Peyer's patch (tissue), 4 donors: ENCODE measurements at places on chromosomes 1 and 21.

GRCh38 chr1:100349246-100349645 lies 3.1 kb upstream of the CDC14A start:
- H3K27ac ChIP-seq = no peak overlapping the region
- no peak for DNase-seq
- H3K4me1 ChIP-seq = peaks cover 3% of the 10 kb centered on the region
- H3K27me3 ChIP-seq = no peaks in the 10 kb centered on the region
- H3K4me3 ChIP-seq = no peak overlapping the region

- H3K36me3 ChIP-seq = no peaks in the 10 kb centered on the region
- H3K4me3 ChIP-seq = no peak overlapping the region
Observed at GRCh38 chr1:147086129-147086528, 86.1 kb downstream of the PRKAB2 start.

- no peak for DNase-seq
- H3K27ac ChIP-seq = no peak overlapping the region
- H3K4me1 ChIP-seq = no peaks in the 10 kb centered on the region
- H3K27me3 ChIP-seq = no peaks in the 10 kb centered on the region
- H3K4me3 ChIP-seq = no peak overlapping the region
- H3K36me3 ChIP-seq = no peaks in the 10 kb centered on the region
Observed at GRCh38 chr1:210586771-210587170, 258.1 kb downstream of the HHAT start.

DNA sequence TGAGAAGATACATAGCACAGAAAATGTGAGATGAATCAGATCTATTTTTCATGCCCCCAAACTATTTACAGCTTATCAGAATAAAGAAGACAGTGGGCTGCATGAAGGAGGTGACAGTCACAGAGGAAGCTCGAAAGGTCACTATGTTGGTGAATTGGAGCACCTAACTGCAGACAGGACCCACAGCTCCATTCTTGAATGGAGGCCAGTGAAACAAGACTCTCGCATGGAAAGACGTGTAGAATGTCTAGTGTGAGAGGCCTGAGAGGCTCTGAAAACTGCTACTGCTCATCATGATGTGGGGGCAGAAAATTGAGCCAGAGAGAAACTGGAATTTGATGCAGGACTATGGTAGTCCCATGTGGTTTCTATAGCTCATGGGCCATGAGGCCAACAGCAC lies 60.3 kb upstream of the CCDC190 start:
- H3K27me3 ChIP-seq = no peaks in the 10 kb centered on the region
- H3K36me3 ChIP-seq = no peaks in the 10 kb centered on the region
- H3K27ac ChIP-seq = no peak overlapping the region
- DNase-seq = no peak

GRCh38 chr1:180854456-180854855 lies 58.2 kb upstream of the KIAA1614 start:
- no peak for DNase-seq
- H3K27me3 ChIP-seq = no peaks in the 10 kb centered on the region

DNA sequence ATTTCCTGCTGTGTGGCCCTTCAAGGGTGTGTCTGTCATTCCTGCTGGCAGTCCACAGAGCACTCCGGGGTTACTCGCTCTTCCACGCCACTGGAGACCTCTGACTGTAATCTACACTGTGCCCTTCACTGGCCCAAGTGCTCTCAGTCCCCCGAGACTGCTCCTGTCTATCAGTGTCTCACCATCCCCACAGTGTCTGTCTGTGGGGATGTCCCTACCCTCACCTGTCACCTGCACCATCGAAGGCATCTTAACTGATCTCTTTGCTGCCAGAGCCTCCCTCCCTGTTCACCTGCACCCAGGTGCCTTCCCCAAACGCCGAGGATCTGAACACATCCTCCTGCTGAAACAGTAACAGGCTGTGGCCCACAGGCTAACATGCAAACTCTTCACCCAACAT lies 136.7 kb downstream of the MATN1 start:
- H3K27me3 ChIP-seq = no peaks in the 10 kb centered on the region
- no peaks in the 10 kb centered on the region for H3K36me3 ChIP-seq

GRCh38 chr1:57423135-57423655 lies 665 bp downstream of the DAB1 start:
- H3K36me3 ChIP-seq = no peaks in the 10 kb centered on the region
- no peak overlapping the region for H3K4me3 ChIP-seq
- peaks cover 17% of the 10 kb centered on the region for H3K27me3 ChIP-seq
- DNase-seq = no peak
- H3K4me1 ChIP-seq = peaks cover 20% of the 10 kb centered on the region

DNA sequence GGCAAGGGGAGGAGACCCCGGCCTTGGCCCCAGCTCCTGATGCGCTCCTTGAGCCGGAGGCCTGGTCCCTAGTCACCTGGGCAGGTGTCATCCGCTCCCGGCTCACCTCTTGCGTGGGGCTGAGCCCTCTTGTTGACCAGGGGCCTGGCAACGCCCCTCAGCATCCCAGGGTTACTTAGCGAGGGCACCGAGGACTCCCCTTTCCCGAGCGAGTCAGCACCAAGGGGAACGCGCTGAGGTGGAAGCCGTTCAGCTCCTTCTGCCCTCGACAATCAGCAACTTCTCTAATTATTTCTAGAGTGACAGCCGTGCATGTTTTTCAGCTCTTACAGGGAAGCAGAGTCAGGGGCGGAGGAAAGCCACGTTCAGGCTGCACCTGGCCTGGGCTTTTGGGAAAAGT lies 522 bp downstream of the SLC45A1 start:
- no peaks in the 10 kb centered on the region for H3K36me3 ChIP-seq
- H3K4me3 ChIP-seq = peak overlapping the region; percentile 65
- no peaks in the 10 kb centered on the region for H3K27me3 ChIP-seq
- no peak for DNase-seq
- peaks cover 11% of the 10 kb centered on the region for H3K4me1 ChIP-seq

- no peaks in the 10 kb centered on the region for H3K36me3 ChIP-seq
- no peak overlapping the region for H3K27ac ChIP-seq
- no peak for DNase-seq
- H3K27me3 ChIP-seq = no peaks in the 10 kb centered on the region
- H3K4me3 ChIP-seq = no peak overlapping the region
Observed at GRCh38 chr1:90823686-90824085, 106.6 kb upstream of the BARHL2 start.

- no peak for DNase-seq
- no peaks in the 10 kb centered on the region for H3K4me1 ChIP-seq
- no peaks in the 10 kb centered on the region for H3K27me3 ChIP-seq
- H3K27ac ChIP-seq = no peak overlapping the region
- H3K4me3 ChIP-seq = no peak overlapping the region
Observed at GRCh38 chr1:87462894-87463293, 134.2 kb downstream of the LMO4 start.

GRCh38 chr1:238582816-238583215 lies 692.1 kb upstream of the ZP4 start:
- H3K27me3 ChIP-seq = no peaks in the 10 kb centered on the region
- H3K36me3 ChIP-seq = no peaks in the 10 kb centered on the region
- H3K27ac ChIP-seq = no peak overlapping the region
- DNase-seq = no peak

DNA sequence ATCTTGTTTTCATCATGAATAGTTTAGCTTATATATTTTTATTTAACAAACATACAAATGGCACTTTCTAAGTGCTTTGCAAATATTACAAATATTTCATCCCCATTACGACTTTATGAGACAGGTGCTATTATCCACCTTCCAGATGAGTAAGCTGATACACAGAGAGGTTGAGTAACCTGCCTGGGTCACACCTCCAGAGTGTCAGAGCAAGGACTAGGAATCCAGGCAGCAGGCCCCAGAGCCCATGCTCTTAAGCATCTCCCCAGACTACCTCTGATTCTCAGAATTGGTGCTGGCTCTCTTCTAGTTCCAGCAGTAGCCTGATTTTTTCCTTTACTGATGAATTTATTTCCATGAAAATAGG lies 40.0 kb downstream of the EPHB2 start:
- H3K27ac ChIP-seq = peak overlapping the region; percentile 51
- H3K36me3 ChIP-seq = no peaks in the 10 kb centered on the region
- DNase-seq = no peak
- H3K4me1 ChIP-seq = peaks cover 35% of the 10 kb centered on the region
- H3K4me3 ChIP-seq = no peak overlapping the region

DNA sequence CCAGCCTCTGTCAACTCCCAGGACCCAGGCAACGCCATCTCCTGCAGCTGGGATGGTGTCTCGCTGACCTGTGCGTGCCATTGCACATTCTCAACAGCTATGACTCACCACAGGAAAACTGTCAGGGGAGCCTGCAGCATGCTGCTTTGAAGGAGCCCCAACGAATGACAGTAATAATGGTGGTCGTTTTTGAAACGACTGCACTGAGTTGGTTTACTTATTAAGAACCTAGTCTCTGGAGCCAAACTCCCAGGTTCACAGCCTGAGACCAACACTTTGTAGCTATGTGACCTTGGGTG lies 21.6 kb downstream of the TCEA3 start:
- no peaks in the 10 kb centered on the region for H3K27me3 ChIP-seq
- H3K4me1 ChIP-seq = no peaks in the 10 kb centered on the region
- H3K36me3 ChIP-seq = peaks cover 16% of the 10 kb centered on the region
- H3K4me3 ChIP-seq = no peak overlapping the region
- peak overlapping the region; percentile 81 for H3K27ac ChIP-seq
- DNase-seq = peak; percentile 60

- no peaks in the 10 kb centered on the region for H3K27me3 ChIP-seq
- H3K36me3 ChIP-seq = no peaks in the 10 kb centered on the region
- no peak overlapping the region for H3K27ac ChIP-seq
- H3K4me3 ChIP-seq = no peak overlapping the region
Observed at GRCh38 chr1:212129781-212130180, 94.2 kb downstream of the DTL start.

DNA sequence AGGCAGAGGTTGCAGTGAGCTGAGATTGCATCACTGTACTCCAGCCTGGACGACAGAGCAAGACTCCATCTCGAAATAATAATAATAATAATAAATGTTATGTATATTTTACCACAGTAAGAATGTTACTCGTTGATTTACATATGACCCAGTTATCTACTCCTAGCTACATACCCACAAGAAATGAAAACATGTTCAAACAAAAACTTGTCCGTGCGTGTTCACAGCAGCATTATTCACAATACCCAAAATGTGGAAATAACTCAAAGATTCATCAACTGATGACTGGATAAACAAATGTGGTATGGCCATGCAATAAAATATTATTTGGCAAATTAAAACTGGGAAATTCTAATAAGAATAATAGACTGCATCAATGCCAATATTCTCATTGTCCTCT lies 31.7 kb upstream of the ENSA start:
- no peak overlapping the region for H3K4me3 ChIP-seq
- peaks cover 63% of the 10 kb centered on the region for H3K36me3 ChIP-seq
- no peak for DNase-seq

- H3K4me3 ChIP-seq = no peak overlapping the region
- no peak overlapping the region for H3K27ac ChIP-seq
- no peak for DNase-seq
- no peaks in the 10 kb centered on the region for H3K36me3 ChIP-seq
- H3K27me3 ChIP-seq = no peaks in the 10 kb centered on the region
- H3K4me1 ChIP-seq = no peaks in the 10 kb centered on the region
Observed at GRCh38 chr21:39788383-39788782, 43.4 kb downstream of the IGSF5 start.

DNA sequence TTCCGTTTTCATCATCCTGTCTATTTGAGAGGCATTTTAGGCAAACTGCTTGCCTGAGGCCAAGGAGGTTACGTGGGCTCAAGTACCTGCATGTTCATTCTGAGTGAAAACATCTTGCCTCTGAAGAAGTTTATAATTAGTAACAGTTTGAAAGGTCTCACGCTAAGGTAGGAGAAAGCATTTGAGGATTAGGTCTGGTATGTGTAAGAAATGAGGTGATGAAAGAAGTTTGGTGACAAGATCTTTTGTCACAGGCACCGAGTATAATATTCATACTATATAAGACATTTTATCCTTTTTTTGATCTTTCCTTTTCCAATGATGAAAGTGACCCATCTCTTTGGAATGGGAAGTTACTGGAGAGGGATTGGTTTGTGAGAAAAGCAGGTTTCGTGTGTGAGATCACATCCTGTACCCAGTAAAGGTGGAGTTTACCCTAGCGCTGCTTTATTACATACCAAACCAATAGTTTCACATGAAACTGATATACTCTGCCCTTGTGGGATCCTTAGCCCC lies 98.7 kb upstream of the PDC start:
- no peak overlapping the region for H3K27ac ChIP-seq
- DNase-seq = no peak
- no peaks in the 10 kb centered on the region for H3K36me3 ChIP-seq
- H3K27me3 ChIP-seq = no peaks in the 10 kb centered on the region
- H3K4me3 ChIP-seq = no peak overlapping the region
- H3K4me1 ChIP-seq = no peaks in the 10 kb centered on the region

DNA sequence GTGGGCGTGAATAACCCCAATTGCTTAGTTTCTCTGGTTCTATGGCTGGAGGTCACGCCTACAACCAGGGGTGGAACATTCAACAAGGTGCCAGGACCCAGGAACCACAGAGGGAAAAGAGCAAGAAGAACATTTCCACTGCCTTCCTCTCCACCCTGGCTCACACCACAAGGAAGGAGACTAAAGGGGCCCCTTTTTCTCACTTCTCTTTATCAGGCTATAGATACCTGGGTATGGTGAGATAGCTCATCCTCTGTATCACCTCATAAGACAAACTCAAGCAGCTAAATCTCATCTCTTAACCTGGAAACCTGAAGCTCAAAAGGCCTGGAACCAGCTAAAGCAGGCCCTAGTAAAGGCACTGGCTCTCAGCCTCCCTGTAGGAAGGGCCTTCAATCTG lies 438.8 kb upstream of the OLFM3 start:
- H3K36me3 ChIP-seq = no peaks in the 10 kb centered on the region
- H3K27ac ChIP-seq = no peak overlapping the region
- H3K27me3 ChIP-seq = no peaks in the 10 kb centered on the region
- no peak overlapping the region for H3K4me3 ChIP-seq
- H3K4me1 ChIP-seq = no peaks in the 10 kb centered on the region
- DNase-seq = no peak

DNA sequence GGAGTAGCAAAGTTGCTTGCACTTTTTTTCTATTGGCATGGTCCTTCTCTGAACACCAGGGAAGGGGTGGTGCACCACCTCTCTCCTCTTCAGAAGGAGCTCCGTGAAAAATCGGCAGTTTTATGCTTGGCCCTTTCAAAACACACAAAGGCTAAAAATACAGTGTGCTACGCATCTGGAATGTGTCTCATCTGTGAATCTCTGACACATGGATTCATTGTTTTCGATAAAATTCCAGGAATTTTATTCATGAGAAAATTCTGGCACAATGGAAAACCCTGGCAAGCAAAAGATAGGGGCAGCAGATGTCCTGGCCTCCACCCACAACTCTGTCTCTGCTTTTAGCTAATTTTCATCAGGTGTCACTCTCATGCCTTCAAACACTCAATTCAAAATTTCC lies 42.9 kb downstream of the ERG start:
- no peaks in the 10 kb centered on the region for H3K4me1 ChIP-seq
- no peak overlapping the region for H3K4me3 ChIP-seq
- H3K27ac ChIP-seq = no peak overlapping the region
- H3K36me3 ChIP-seq = no peaks in the 10 kb centered on the region
- DNase-seq = no peak

GRCh38 chr1:215986401-215986800 lies 419.3 kb downstream of the KCTD3 start:
- no peaks in the 10 kb centered on the region for H3K36me3 ChIP-seq
- no peak overlapping the region for H3K4me3 ChIP-seq
- no peaks in the 10 kb centered on the region for H3K4me1 ChIP-seq
- DNase-seq = no peak
- no peaks in the 10 kb centered on the region for H3K27me3 ChIP-seq

- no peaks in the 10 kb centered on the region for H3K4me1 ChIP-seq
- H3K27me3 ChIP-seq = no peaks in the 10 kb centered on the region
- H3K27ac ChIP-seq = no peak overlapping the region
- H3K36me3 ChIP-seq = no peaks in the 10 kb centered on the region
- no peak overlapping the region for H3K4me3 ChIP-seq
- DNase-seq = no peak
Observed at GRCh38 chr1:89606227-89606980, 26.5 kb upstream of the LRRC8C start.
